ENCODE measurements at places on chromosomes 13 and 19. TPM values are rescaled to one million over a fixed set of nuclear protein-coding genes. Genes with fewer than 3 reads are reported as not detected.

DNA sequence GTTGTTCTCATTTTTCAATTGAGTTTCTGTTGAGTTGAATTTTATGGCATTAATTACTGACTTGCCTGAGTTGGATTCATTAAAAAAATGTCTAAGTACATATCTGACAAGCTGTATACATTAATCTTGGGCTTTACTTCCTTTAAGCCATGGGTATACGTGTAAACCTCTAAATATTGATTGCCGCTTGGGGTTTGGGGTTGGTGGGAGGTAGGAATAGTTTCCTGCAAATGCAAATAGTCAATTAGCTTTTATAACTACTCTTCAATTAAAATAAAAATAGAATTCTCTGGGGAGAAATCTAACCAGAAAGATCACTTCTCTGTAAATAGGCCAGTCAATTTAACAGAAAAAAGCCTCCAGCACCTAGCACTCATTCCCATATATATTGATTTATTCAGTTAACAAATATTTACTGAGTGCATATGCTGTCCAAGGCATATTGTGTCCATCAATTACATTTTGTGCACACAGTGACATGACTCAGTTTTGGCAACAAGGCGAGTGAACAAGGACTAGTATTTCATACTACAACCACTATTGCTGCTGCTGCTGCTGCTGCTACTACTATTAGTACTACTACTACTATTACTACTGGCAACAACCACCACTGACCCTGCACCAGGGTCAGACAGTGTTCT, 306.8 kb downstream of the RFC3 start:
- H3K27ac ChIP-seq = no peak overlapping the region
- H3K4me1 ChIP-seq = no peaks in the 10 kb centered on the region
- no peaks in the 10 kb centered on the region for H3K27me3 ChIP-seq

DNA sequence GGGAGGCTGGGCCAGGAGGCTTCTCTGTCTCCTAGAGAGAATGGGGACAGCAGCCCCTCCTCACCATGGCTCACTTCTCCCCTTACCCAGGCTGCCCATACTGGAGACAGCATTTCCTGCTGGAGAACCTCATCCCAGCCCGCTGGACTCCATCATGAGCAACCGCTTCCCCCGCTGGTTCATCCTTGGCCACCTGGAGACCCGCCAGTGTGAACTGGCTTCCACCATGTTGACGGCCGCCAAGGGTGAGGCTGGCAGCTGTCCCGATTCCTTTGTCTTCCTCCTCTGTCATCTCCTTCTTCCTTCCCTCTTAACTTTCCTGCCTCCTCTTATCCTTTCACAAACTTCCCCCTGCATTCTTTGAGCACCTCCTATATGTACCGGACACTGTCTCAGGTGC, 28.0 kb downstream of the ZSWIM4 start:
- no peaks in the 10 kb centered on the region for H3K27me3 ChIP-seq
- no peaks in the 10 kb centered on the region for H3K4me1 ChIP-seq
- no peak overlapping the region for H3K27ac ChIP-seq

- DNase-seq = no peak
- no peaks in the 10 kb centered on the region for H3K27me3 ChIP-seq
- no peaks in the 10 kb centered on the region for H3K36me3 ChIP-seq
- H3K27ac ChIP-seq = no peak overlapping the region
- no peak overlapping the region for H3K4me3 ChIP-seq
These were observed 202.3 kb downstream of the URI1 start for GRCh38 chr19:30144242-30144758.

GRCh38 chr13:79589603-79590393, 108.8 kb downstream of the NDFIP2 start:
- no peaks in the 10 kb centered on the region for H3K27me3 ChIP-seq
- DNase-seq = no peak
- no peak overlapping the region for H3K4me3 ChIP-seq
- H3K27ac ChIP-seq = no peak overlapping the region
- no peaks in the 10 kb centered on the region for H3K4me1 ChIP-seq
- H3K36me3 ChIP-seq = no peaks in the 10 kb centered on the region

DNA sequence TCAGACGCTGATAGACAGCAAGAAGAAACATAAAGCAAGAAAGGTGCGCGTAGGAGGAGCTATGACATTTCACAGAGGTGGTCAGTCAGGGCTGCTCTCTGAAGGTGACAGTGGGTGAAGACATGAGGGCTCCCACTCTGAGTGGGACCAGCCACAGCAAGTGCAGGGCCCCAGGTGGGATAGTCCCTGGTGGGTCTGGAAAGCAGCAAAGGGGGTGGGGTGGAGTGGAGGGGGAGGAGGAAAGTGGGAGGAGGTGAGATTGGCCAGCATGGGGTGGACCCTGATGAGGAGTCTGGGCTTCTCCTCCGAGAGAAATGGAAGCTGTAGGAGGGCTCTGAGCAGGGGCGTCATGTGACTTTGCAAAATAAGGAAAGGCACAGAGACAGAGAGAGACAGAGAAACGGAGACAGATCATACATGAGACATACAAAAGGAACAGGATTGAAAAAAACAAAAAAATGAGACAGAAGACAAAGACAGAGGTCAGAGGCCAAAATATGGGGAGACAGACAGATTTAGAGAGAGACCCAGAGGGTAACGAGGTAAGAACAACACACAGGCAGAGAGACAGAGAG, 2.7 kb downstream of the MAP4K1 start:
- no peaks in the 10 kb centered on the region for H3K27me3 ChIP-seq
- no peaks in the 10 kb centered on the region for H3K36me3 ChIP-seq
- no peak for DNase-seq
- no peaks in the 10 kb centered on the region for H3K4me1 ChIP-seq
- no peak overlapping the region for H3K4me3 ChIP-seq
- no peak overlapping the region for H3K27ac ChIP-seq

- no peak overlapping the region for H3K27ac ChIP-seq
- no peak for DNase-seq
- no peak overlapping the region for H3K4me3 ChIP-seq
- no peaks in the 10 kb centered on the region for H3K36me3 ChIP-seq
- H3K27me3 ChIP-seq = no peaks in the 10 kb centered on the region
These were observed 86.1 kb downstream of the EDNRB start for GRCh38 chr13:77832339-77833100.

- H3K4me1 ChIP-seq = no peaks in the 10 kb centered on the region
- no peaks in the 10 kb centered on the region for H3K27me3 ChIP-seq
- no peak overlapping the region for H3K4me3 ChIP-seq
- no peak overlapping the region for H3K27ac ChIP-seq
- no peak for DNase-seq
These were observed 122.1 kb upstream of the SPATA13 start for GRCh38 chr13:24038405-24038804.

DNA sequence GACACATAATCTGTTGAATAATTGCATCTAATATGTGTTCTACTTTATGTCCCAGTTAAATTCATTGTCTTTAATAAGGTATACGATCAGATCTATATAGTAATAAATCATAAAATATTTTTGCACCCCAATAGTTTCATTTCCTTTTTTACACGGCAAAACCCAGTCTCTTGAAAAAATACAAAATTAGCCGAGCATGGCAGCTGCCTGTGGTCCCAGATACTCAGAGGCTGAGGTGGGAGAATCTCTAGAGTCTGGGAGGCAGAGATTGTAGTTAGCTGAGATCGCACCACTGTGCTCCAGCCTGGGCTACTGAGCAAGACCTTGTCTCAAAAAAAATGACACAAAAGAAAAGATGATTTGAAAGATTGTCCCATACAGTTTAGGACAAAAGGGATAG, 52.3 kb upstream of the PARP4 start:
- H3K4me1 ChIP-seq = no peaks in the 10 kb centered on the region
- H3K36me3 ChIP-seq = no peaks in the 10 kb centered on the region
- no peak overlapping the region for H3K27ac ChIP-seq
- no peak overlapping the region for H3K4me3 ChIP-seq
- DNase-seq = no peak

DNA sequence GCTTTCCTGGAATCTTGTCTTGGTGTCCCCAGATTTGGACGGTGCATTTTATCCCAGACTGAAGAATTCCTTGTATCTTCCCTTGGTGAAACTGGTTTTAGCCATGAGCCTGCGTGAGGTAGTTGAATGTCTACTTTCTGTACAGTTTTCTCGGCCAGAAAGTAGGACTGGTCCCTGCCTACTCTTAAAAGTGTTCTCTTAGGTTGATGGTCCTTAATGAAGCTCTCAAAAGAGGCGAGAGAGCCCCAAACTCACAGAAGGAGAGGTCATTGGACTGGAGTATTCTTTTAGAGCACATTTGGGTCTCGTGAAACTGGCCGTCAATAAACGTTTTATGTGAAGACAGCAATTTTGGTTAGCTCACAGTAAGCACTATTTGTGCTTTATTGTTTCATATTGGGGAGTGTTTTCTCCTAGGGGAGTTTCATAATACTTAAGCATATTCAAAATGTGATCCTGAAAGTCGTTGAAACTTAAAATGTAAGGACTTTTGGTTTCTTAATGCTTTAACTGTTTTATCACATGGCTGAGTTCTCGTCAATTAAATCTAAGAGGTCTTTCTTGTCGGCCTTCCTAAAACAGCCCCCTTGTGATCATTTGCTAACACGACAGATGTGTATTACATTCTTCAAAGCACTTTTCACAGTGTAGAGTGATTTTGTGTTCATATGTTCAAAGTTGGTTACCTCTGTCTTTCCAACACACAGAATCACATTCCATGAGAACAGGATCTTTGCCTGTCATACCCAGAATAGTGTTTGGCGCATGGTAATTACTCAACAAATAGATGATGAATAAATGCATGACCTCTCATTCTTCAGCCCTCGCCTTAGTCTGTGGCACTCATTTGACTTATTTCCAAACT, 889 bp downstream of the GTF2F2 start:
- no peaks in the 10 kb centered on the region for H3K27me3 ChIP-seq
- DNase-seq = no peak
- no peaks in the 10 kb centered on the region for H3K4me1 ChIP-seq

DNA sequence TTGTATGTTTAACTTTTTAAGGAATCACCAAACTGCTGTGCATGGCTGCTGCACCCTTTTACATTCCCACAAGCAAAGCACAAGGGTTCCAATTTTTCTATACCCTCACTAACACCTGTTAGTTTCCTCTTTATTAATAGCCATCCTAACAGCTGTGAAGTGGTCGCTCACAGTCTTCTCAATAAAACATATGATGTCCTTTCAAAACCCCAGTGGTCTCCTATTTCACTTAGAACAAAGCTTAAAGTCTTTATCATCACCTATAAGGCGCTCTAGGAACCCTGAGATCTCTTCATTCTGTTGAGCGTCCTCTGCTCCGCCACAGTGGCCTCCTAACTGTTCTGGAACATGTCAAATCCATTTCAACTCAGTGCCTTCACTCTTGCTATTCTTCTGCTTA, 400.5 kb downstream of the KLF12 start:
- no peaks in the 10 kb centered on the region for H3K27me3 ChIP-seq
- no peak overlapping the region for H3K4me3 ChIP-seq
- H3K36me3 ChIP-seq = no peaks in the 10 kb centered on the region
- no peaks in the 10 kb centered on the region for H3K4me1 ChIP-seq
- no peak overlapping the region for H3K27ac ChIP-seq

GRCh38 chr13:66933994-66934393, 296.1 kb downstream of the PCDH9 start:
- no peak for DNase-seq
- no peaks in the 10 kb centered on the region for H3K4me1 ChIP-seq
- no peak overlapping the region for H3K4me3 ChIP-seq
- no peak overlapping the region for H3K27ac ChIP-seq
- H3K27me3 ChIP-seq = no peaks in the 10 kb centered on the region

GRCh38 chr13:29621051-29621800, 25.7 kb upstream of the SLC7A1 start:
- no peak for DNase-seq
- H3K4me3 ChIP-seq = no peak overlapping the region
- H3K27ac ChIP-seq = no peak overlapping the region
- no peaks in the 10 kb centered on the region for H3K4me1 ChIP-seq
- H3K27me3 ChIP-seq = no peaks in the 10 kb centered on the region
- H3K36me3 ChIP-seq = no peaks in the 10 kb centered on the region

The ZNF728 gene
- 0.23 TPM for total RNA-seq

The MYO1F gene
- total RNA-seq = 21.5 TPM

The HSD17B14 gene
- 6.9 TPM for total RNA-seq

Measured in right lobe of liver (tissue), 6 donors.